ENCODE measurements at places on chromosomes 1 and 21.

DNA sequence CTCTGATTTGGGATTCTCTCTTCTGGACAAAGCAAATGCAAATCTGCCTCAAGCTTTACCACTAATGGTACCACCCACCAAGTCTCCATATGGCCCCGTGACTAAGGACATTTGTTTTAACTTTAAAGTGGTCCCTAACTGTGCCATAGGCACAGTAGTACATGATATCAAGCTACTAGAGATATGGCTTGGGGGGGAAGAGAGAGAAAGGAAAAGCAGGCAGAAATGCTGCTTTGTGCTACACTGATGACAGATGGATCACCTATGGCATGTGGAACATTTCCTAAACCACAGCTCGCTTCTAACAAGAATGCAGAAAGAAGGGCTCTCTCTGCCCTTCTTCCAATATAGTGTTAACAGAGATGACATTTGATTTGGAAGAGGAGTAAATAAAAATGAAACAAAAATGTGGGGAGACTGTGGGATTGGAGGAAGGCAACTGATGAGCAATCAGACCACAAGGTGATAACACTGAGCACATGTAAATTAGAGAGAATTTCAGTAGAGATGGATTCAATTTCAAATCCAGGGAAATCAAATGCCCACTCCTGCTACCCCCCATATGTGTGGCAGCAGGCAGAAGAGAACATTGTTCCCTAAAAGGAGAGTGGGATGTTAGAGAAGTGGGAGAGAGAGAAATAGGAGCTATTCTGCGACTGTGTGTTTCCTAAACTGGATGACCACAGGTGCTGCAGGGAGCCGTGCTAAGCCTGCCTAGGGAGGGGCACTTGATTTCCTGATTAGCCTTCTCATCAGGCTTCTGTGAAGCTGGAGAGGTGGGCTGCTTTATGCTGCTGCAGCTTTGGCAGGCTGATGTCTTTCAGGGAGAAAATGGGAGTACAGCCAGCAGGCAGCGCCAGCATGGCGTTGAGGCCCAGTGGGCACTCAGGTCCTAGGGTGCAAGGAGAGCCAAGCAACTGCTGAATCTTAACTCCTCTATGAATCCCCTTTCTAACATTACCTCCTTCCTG lies 75.3 kb downstream of the ZNF648 start:
- H3K36me3 ChIP-seq: no peaks in the 10 kb centered on the region
- H3K4me3 ChIP-seq: no peak overlapping the region
- DNase-seq: no peak
- H3K4me1 ChIP-seq: no peaks in the 10 kb centered on the region

- H3K36me3 ChIP-seq: no peaks in the 10 kb centered on the region
- no peak for DNase-seq
- H3K27ac ChIP-seq: no peak overlapping the region
- H3K4me1 ChIP-seq: no peaks in the 10 kb centered on the region
- H3K27me3 ChIP-seq: no peaks in the 10 kb centered on the region
These were observed 1401.7 kb downstream of the NCAM2 start for GRCh38 chr21:22399681-22400514.

DNA sequence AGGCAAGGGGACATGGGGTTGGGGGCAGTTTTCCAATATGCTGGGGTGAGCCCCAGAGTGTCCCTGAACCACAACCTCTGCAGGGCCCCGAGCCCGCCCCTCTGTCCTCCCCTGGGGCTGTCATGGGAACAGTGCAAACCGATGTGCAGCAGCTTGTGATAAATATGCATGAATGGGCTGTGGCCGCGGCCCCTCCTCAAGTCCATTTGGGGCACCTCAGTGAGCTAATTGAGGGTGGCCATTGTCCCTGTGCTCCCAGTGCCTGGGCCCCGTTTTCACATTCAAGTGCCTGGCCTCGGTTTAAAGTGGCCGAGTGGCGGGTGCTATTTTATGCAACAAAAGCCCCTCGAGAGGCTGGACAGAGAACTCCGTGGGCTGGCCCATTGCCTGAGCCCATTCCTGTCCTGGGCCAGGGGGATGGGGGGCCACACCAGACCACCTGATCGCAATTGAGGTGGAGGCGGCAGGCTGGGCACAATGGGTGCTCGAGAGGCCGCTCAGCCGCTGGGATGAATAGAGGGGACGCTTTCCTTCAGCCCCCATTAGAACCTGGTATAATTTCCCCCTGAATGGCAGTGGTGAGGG lies 193.7 kb downstream of the FOXD2 start:
- H3K4me1 ChIP-seq: no peaks in the 10 kb centered on the region
- H3K27me3 ChIP-seq: no peaks in the 10 kb centered on the region
- no peak overlapping the region for H3K4me3 ChIP-seq
- H3K27ac ChIP-seq: no peak overlapping the region
- no peak for DNase-seq
- no peaks in the 10 kb centered on the region for H3K36me3 ChIP-seq

GRCh38 chr1:248748211-248748610 lies 7.3 kb downstream of the LYPD8 start:
- H3K27ac ChIP-seq: no peak overlapping the region
- DNase-seq: no peak
- H3K27me3 ChIP-seq: no peaks in the 10 kb centered on the region
- H3K4me3 ChIP-seq: no peak overlapping the region

GRCh38 chr21:43727519-43728153 lies 8.7 kb downstream of the PDXK start:
- H3K27me3 ChIP-seq: no peaks in the 10 kb centered on the region
- peaks cover 25% of the 10 kb centered on the region for H3K4me1 ChIP-seq
- no peak overlapping the region for H3K4me3 ChIP-seq
- peak overlapping the region; percentile 69 for H3K27ac ChIP-seq
- H3K36me3 ChIP-seq: peaks cover 2% of the 10 kb centered on the region
- no peak for DNase-seq

- H3K27ac ChIP-seq: no peak overlapping the region
- no peak for DNase-seq
- H3K4me1 ChIP-seq: no peaks in the 10 kb centered on the region
- no peaks in the 10 kb centered on the region for H3K36me3 ChIP-seq
These were observed 17.2 kb upstream of the CXADR start for GRCh38 chr21:17495680-17496079.

- H3K4me3 ChIP-seq: no peak overlapping the region
- H3K27me3 ChIP-seq: no peaks in the 10 kb centered on the region
- H3K4me1 ChIP-seq: no peaks in the 10 kb centered on the region
- no peak for DNase-seq
- H3K36me3 ChIP-seq: no peaks in the 10 kb centered on the region
These were observed 215.4 kb downstream of the ASTN1 start for GRCh38 chr1:176949033-176949662.

GRCh38 chr1:202084791-202085681 lies 37.7 kb upstream of the GPR37L1 start:
- no peaks in the 10 kb centered on the region for H3K27me3 ChIP-seq
- H3K4me3 ChIP-seq: no peak overlapping the region
- DNase-seq: no peak
- H3K4me1 ChIP-seq: no peaks in the 10 kb centered on the region

DNA sequence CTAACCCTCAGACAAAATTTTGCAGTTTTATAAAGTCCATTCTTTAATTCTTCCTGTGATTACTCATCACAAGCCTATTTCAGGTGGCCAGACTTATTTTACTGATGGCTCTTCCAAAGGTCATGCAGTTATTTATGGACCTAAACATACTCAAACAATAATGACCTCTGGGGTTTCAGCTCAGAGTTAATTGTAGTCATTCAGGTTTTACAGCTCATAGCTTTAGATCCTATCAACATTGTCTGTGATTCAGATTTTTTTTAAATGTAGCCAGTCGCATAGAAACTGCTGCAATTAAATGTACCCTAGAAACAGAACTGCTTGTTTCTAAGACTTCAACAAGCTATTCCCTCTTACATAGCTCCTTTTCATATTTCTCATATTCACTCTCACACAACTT lies 270.8 kb downstream of the COL11A1 start:
- no peak for DNase-seq
- H3K4me3 ChIP-seq: no peak overlapping the region
- H3K27ac ChIP-seq: no peak overlapping the region
- no peaks in the 10 kb centered on the region for H3K27me3 ChIP-seq
- H3K4me1 ChIP-seq: no peaks in the 10 kb centered on the region
- H3K36me3 ChIP-seq: no peaks in the 10 kb centered on the region

GRCh38 chr1:37113285-37113997 lies 79.1 kb upstream of the GRIK3 start:
- H3K27me3 ChIP-seq: no peaks in the 10 kb centered on the region
- no peak overlapping the region for H3K4me3 ChIP-seq
- DNase-seq: no peak
- no peaks in the 10 kb centered on the region for H3K36me3 ChIP-seq
- H3K27ac ChIP-seq: no peak overlapping the region

GRCh38 chr1:157429601-157430240 lies 122.6 kb downstream of the FCRL5 start:
- H3K27me3 ChIP-seq: peaks cover 5% of the 10 kb centered on the region
- H3K27ac ChIP-seq: no peak overlapping the region

- no peaks in the 10 kb centered on the region for H3K4me1 ChIP-seq
- no peak overlapping the region for H3K27ac ChIP-seq
- peaks cover 7% of the 10 kb centered on the region for H3K36me3 ChIP-seq
- no peaks in the 10 kb centered on the region for H3K27me3 ChIP-seq
- no peak for DNase-seq
These were observed 144.3 kb downstream of the NTPCR start for GRCh38 chr1:233094691-233095090.

DNA sequence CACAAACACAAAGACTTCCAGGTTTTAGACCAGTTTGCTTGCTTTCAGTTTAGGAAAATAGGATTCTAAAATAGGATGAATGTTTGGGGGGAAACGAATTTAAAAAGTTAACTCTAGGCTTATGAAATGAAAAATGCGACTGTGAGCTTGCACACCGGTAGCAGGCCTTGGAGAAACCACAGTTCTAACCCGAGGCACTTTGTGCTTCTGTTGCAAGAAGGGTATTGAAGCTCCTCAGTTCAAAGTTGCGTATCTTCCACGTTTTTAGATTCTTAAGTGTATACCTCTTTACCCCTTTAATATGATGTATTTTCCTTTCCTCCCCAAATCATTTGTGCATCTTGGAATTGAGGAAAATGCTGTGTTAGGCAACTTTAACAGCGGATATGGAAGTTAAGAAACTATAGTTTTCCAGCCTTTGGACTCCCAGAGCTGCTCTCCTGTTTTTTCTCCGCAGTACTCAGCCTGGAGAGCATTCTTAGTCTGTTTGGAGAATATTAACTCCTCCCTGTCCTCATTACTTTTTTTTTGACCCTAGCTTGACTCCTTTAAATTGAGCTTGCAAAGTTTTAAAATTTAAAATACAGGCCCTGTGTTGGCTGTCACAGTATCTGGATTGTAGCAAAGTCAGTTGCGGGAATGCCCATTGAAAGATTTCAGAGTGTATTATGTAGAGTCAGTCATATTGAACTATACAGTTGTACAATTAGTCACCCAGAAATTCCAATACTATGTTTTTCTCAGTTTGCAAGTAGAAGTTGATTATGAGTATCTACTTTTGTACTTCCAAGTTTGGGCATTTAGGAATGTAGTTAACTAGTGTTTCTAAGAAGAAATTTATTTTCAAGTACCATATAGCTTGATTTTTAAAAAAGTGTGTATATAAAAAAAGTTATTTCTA lies 2.6 kb downstream of the MRPS6 start:
- peaks cover 58% of the 10 kb centered on the region for H3K4me1 ChIP-seq
- H3K27ac ChIP-seq: peak overlapping the region; percentile 55
- peak; percentile 67 for DNase-seq
- H3K4me3 ChIP-seq: peak overlapping the region; percentile 92
- no peaks in the 10 kb centered on the region for H3K27me3 ChIP-seq

- no peaks in the 10 kb centered on the region for H3K4me1 ChIP-seq
- DNase-seq: peak; percentile 61
These were observed 33.8 kb upstream of the CSF3R start for GRCh38 chr1:36516372-36517010.

DNA sequence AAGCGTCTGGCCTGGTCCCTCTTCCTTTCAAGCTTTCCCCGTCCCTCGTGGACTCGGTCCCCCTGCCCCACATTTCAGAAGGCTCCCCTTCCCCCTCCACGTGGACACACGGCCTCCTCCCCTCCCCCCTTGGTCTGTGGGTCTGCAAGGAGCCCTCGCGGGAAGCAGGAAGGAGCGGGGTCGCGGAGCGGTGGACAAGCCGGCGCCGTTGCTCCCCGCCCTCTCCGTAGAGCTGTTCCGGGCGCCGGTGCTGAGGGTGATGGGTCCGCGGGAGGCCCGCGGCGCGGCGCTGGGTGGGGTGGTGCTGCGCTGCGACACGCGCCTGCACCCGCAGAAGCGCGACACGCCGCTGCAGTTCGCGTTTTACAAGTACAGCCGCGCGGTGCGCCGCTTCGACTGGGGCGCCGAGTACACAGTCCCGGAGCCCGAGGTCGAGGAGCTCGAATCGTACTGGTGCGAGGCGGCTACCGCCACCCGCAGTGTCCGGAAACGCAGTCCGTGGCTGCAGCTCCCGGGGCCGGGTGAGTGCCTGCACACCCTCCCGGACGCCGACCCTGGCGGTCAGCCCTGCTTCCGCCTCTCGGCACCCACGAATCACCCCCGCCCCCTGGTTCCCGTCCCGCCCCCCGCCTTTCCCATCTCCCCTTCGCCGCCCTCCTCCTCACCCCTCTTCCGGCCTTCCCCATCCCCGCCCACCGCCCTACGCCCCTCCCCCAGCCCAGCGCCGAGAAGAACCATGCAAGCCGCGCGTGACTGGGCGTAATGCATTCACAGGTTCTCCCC lies 5.3 kb downstream of the FCRLB start:
- no peaks in the 10 kb centered on the region for H3K36me3 ChIP-seq
- DNase-seq: peak; percentile 62
- peak overlapping the region; percentile 14 for H3K27ac ChIP-seq
- H3K4me3 ChIP-seq: peak overlapping the region; percentile 70
- H3K4me1 ChIP-seq: peaks cover 26% of the 10 kb centered on the region
- peaks cover 30% of the 10 kb centered on the region for H3K27me3 ChIP-seq

- peaks cover 4% of the 10 kb centered on the region for H3K4me1 ChIP-seq
- no peak overlapping the region for H3K4me3 ChIP-seq
- DNase-seq: no peak
These were observed 84.9 kb upstream of the C21orf91 start for GRCh38 chr21:17903929-17904639.

- H3K4me1 ChIP-seq: no peaks in the 10 kb centered on the region
- H3K27ac ChIP-seq: no peak overlapping the region
- H3K36me3 ChIP-seq: peaks cover 33% of the 10 kb centered on the region
- no peak for DNase-seq
- no peak overlapping the region for H3K4me3 ChIP-seq
These were observed 96.9 kb downstream of the COP1 start for GRCh38 chr1:176110203-176110602.

- no peak overlapping the region for H3K4me3 ChIP-seq
- no peak for DNase-seq
- no peaks in the 10 kb centered on the region for H3K36me3 ChIP-seq
These were observed 1805.5 kb downstream of the BRINP3 start for GRCh38 chr1:188672153-188672552.

DNA sequence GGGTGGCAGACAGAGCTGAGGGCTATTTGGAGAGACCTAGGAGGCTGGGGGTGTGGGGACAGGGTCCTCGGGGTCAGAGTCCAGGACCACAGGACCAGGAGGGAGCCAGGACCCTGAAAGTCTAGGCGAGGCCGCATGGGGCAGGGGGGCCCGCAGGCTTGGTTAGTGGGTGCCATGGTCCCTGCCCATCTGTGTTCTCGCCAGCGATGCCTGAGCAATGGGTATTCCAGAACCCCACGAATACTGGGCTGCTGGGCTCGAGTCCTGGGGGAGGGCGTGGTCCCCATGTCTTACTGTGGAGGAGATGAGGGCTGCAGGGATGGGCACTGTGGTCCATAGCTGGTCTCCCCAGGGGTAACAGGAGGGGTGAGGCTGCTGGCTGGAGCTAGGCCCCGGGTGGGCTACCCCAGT lies 2.0 kb downstream of the KRTAP10-6 start:
- H3K27me3 ChIP-seq: peaks cover 9% of the 10 kb centered on the region
- H3K36me3 ChIP-seq: no peaks in the 10 kb centered on the region
- DNase-seq: no peak
- no peak overlapping the region for H3K4me3 ChIP-seq
